ENCODE measurements at places on chromosomes 6 and 20.
A peak's percentile ranks its signal among the peaks of the same experiment; 100 is the strongest.

GRCh38 chr6:28695715-28696114 lies 170.0 kb downstream of the GPX5 start:
- peak; percentile 87 for DNase-seq

GRCh38 chr6:25025919-25026301 lies 90.2 kb upstream of the RIPOR2 start:
- DNase-seq, result no peak

GRCh38 chr20:41408986-41409385 lies 42.4 kb upstream of the EMILIN3 start:
- DNase-seq, result no peak

DNA sequence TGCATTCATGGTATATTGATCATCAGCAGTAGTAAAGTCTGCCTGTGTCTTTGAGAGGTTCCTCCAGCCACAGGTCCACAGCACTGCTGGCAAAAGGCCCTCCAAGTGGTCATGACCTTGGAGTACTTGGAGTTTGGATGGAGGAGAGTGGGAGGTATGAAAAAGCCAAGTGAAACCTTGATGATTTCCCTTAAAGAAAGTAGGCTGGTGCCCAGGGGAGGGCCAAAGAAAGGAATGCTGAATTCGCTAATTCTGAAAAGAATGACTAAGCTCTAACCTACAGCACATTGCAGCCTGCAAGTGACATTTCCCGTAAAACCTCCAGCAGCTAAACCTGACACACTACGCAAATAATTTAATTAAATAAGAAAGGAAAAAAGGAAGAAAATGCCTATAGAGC lies 223.4 kb upstream of the TAB2 start:
- no peak for DNase-seq

- no peak for DNase-seq
Observed at GRCh38 chr20:11851646-11852045, 66.0 kb upstream of the BTBD3 start.

DNA sequence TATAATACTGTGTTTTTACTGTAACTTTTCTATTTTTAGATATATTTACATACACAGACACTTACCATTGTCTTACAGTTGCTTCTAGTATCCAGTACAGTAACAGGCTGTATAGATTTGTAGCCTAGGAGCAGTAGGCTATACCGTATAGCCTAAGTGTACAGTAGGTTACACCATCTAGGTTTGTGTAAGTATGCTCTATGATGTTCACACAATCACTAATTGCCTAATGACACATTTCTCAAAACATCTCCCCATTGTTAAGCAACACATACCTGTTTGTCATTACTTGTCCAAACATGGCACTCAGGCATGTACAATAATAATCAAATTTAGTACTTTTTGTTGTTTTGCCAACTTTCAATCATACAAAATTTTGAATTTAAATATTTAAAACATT lies 757.3 kb downstream of the DOK5 start:
- DNase-seq, result no peak

- DNase-seq, result no peak
Observed at GRCh38 chr6:44109212-44109611, 18.0 kb downstream of the MRPL14 start.

DNA sequence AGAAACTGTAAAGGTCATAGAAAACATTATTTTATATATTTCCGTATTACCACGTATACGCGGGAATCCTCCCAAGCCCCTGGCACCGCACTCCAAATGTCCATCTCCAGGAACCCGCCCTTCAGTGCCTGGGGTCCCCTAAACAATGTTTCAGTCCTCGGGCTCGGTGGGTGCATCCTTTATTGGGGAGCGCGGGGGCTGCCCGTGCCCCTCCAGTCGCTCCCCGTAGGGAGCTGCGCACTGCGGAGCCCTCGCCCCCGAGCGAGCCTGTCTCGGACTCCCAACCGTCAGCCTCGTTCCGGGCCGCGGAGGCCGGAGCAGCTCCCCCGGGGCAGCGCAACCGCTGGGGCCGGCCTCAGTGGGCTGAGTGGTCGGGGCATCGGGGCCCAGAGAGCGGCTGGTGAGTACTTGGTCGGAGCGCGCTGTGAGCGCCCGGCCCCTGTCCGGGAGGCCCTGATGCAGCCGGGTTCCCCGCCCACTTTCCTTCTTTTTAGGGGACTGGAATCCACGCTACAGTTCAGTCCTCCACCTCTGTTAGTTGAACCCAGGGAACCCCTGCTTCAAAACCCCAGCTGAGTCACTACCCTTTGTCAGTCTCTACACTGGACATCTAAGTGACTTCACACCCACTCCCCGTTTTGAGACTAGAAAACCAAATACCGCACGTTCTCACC lies at the start of gene DNAH8:
Gene DNAH8 (plus strand): TSS at position 296 of the 674 bp plus-strand sequence. CDS start 7,499 bp downstream, outside the sequence.
- DNase-seq, result no peak

- no peak for DNase-seq
Observed at GRCh38 chr20:25083773-25084625, 2.1 kb upstream of the VSX1 start.

GRCh38 chr20:37519508-37520418 lies 1.3 kb upstream of the NNAT start:
- DNase-seq, result no peak

DNA sequence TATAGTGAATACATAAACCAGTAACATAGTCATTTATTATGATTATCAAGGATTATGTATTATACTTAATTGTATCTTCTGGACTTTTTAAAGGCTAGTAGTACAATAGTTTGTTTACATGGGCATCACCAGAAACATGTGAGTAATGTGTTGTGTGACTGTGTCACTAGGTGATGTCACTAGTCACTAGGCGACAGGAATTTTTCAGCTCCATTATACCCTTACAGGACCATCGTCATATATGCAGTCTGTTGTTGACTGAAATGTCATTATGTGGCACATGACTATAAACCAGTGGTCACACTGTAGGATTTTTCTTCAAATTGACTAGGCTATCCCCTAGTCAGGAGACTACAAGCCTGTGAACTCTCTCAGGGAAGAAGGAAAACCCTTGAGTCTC lies 86.5 kb upstream of the CENPW start:
- no peak for DNase-seq

GRCh38 chr20:50837532-50838321 lies 42.9 kb downstream of the BCAS4 start:
- DNase-seq, result peak; percentile 69

DNA sequence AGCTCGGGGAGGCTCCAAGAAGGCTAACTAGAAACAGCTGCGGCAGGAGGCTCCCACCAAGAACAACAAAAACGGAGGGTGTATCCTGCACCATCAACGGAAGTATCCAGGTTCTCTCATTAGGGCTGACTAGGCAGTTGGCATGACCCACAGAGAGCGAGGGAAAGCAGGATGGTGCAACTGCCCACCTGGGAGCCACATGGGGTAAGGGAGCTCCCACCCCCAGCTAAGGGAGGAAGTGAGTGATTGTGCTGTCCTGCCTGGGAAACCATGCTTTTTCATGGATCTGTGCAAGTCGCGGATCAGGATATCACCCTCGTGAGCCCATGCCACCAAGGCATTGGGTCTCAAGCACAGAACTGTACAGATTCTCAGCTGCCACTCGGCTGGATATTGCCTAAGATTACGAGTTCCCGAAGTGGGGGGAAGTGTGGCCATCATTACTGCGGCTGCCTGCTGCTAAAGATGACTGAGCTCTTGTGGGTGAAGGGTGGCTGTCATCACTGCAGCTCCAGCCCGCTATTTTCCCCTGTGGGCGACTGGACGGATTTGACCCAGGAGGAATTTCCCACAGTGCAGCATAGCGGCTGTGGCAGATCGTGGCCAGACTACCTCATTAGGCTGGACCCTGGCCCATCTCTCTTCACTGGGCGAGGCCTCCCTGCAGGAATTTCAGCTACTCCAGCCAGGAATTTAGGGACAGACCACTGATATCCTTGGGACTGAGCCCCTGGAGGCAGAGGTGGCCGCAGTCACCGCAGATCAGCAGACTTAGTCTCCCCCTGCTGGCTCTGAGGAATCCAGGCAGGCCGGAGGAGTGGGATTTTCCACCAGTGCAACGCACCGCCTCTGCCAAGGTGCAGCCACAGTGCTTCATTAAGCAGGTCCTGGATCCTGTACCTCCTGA lies 515.7 kb downstream of the FRK start:
- no peak for DNase-seq

DNA sequence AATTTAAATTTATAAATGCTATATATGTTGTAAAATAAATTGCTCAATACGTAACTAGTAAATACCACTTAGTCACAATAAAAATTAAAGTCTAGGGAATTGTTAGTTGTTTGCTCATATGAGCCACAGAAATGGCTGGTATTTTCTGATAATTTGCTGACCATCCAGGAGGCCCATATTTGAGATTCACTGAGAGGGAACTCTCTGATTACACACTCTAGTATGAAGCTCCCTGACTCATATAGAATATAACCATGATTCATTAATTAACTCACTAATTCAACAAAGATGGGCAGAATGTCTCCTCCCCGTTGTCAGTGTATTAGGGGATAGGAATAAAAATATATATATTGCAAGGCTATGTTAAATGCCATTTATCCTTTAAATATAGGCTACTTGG lies 46.6 kb upstream of the TMEM30A start:
- DNase-seq, result no peak

DNA sequence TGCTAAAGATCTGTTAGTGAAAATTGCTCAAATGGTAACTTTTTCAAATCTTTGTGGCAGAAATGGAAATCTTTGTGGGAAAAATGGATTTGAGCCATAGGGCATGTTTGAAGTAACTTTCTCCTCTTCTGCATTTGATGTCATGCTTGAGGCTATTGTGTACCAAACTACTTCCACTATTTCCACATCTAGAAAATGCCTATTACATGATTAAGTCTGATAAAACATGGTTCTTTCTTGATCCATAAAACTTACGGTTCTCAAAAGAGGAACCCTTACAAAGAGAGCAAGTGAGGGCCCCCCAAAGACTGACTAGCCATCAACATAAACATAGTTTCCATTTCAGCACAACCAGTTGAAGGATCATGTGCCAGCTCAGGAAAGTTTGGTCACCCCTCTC lies 150.6 kb downstream of the NFATC2 start:
- no peak for DNase-seq

DNA sequence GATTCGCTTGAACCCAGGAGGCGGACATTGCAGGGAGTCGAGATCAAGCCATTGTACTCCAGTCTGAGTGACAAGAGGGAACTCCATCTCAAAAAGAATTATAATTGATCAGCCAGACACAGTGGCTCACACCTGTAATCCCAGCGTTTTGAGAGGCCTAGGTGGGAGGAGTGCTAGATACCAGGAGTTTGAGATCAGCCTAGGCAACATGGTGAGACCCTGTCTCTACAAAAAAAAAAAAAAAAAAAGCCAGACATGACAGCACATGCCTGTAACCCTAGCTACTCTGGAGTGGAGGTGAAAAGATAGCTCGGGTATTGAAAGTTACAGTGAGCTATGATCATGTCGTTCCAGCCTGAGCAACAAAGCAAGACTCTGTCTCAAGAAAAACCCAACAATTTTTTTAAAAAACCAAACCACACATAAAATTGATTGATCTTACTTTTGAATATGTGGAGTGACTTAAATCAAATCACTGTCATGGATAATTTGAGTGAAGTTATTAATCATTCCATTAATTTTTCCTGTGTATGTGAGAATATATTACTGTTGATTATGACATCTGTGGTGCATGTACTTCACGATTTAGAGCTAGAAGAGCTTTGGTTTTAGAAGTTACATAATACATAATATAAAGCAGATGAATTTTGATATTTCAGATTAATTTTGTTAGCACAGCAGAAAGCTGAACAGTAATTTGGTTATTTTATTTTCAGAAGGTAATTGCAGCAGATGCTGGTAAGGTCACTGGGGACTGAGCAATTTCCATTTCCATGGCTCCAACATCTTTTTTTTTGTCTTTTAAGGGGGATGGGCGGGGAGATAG lies 34.4 kb downstream of the NCOA7 start:
- DNase-seq, result no peak

DNA sequence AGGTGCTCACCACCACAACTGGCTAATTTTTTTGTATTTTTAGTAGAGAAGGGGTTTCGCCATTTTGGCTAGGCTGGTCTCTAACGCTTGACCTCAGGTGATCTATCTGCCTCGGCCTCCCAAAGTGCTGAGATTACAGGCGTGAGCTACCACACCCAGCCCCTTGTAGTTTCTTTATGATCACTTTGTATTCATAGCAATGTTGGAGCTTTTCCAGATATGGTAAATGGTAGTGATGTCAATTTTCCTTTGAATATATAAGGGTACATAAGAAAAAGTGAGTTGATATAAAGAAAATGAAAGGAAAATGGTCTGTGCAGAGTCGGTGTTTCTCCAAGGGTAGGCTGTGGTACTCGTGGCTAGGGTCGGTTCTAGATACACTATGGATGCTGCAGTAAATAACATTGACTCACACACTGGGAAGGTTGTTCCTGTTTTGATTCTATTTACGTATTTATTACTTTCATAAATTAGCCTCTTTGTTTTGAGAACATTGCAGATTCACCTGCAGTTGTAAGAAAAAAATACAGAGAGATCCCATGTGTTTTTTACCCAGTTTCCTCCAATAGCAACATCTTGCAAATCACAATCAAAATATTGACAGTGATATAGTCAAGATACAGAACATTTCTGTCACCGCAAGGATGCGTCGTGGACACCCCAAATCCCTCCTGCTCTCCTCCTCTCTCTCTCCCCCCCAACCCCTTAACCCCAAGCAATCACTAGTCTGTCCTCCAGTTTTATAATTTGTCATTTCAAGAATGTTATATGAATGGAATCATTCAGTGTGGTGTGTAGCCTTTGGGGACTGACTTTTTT lies 2.5 kb downstream of the ZNF831 start:
- DNase-seq, result no peak

GRCh38 chr6:56556751-56557540 lies 85.7 kb downstream of the DST start:
- DNase-seq, result no peak

- DNase-seq, result no peak
Observed at GRCh38 chr20:40009542-40009941, 679.5 kb downstream of the MAFB start.

GRCh38 chr6:34556031-34556471 lies at the start of gene SPDEF:
Gene SPDEF, minus strand, starts transcription at chr6:34556329. Its CDS starts 11,874 bp downstream, at chr6:34544455.
- no peak for DNase-seq

GRCh38 chr6:165219629-165220028 lies 89.8 kb downstream of the C6orf118 start:
- peak; percentile 8 for DNase-seq

DNA sequence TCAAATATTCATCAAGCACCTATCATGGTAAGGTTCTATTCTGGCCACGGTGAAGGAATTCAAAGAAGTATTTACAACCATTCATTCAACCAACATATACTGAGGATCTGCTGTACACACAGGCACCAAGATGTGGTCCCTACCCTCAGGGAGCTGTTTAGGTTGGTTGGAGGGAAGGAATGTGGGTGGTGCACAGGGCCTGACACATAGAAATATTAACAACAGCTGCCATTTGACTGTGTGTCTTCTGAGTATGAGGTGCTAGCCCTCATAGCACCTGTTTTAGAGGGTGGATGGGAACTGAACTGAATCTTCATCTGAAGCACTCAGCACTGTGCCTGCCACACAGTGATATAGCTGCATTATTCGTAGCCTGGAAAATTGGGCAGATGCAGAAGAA lies 7.3 kb downstream of the SNPH start:
- DNase-seq, result no peak

DNA sequence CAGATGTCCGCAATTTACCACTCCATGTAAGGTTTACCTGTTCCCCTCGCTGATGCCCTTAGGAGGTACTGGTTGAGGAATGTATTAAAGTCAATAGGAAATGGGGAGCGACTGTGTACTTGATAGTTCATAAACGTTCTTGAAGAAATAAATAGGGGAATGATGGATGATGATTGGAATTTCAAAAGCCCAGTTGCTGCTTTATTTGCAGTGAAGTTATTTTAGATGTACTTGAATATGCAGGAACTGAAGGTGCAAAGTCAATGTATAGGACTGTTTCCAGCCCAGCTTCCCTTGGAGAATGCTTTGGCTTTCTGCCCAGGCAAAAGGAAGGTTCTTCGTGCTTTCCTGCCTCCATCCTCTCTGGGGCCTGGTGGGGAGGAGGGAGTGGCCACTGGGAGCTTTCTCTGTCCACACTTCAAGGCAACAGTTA lies 19.8 kb downstream of the ADGRF5 start:
- DNase-seq, result no peak

All from OCI-M1 (cell line).